ENCODE measurements at places on chromosomes 1 and 21. TPM values are rescaled to one million over a fixed set of nuclear protein-coding genes. Genes with fewer than 3 reads are reported as not detected.
A peak's percentile ranks its signal among the peaks of the same experiment; 100 is the strongest.

DNA sequence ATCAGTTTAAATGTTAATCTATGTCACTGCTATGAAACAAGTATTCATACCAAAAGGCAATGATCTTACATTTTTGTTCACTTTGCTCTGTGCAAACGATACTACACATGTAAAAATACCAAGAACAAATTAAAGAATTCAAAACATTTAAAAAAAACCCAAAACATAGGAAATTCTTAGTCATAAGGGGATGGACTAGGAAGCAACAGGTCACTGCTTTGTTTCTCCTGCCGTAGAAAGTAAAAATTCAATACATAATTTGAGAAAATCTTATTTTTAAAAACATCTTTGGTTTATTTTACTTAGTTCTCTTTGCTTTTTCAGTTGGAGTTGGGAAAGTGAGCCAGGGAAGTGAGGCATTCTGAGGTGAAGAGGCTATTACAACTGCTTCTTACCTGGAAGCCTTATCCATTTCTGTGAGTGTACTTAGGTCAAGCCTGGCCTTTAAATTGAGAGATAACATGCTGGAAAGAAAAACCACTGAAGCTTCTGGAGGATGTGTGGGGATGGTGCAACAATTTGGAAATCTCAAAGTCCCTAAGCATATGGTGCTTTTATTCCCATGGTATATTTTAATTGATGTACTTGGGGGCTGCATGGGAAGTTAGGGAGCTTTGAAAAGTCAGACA, 183.5 kb downstream of the CDC42BPA start:
- H3K27ac ChIP-seq = no peak overlapping the region
- H3K27me3 ChIP-seq = peaks cover 6% of the 10 kb centered on the region
- no peaks in the 10 kb centered on the region for H3K36me3 ChIP-seq
- no peak for DNase-seq
- no peak overlapping the region for H3K4me3 ChIP-seq

ATP5IF1 gene
- 180 TPM for total RNA-seq

DNA sequence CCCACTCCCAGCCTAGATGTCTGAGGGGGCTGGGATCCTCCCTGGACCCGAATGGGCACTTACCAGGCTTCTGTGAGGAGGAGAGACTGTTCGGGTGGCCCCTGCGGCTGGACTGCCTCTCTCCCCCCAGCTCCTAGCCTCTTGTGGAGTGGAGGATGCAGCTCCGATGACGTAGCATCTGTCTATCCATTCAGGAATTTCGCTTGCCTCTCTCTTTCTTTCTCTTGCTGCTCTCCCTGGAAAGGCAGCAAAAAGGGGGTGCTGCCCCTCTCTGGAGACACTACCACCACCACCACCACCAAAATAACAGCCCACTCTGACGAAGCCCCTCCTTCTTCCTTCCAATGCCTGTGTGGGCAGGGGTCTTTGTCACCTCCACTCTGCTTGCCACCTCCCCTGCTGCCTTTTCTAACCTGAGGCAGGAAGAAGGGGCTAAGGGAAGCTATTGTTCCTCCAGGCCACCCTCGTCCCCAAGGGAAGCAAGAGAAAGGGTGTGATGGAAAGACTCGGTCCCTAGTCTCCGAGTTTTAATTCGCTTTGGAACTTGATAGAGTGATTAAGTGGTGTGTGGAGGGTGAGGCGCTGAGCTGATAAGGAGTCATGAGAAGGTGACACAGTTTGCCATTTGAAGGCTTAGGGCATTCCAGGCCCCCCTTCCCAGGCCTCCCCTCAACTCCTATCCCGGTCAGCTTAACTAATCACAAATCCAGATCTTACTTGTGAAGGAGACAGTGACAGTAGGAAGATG, 60.5 kb downstream of the RHBG start:
- H3K36me3 ChIP-seq = no peaks in the 10 kb centered on the region
- peaks cover 98% of the 10 kb centered on the region for H3K27me3 ChIP-seq
- H3K4me1 ChIP-seq = peaks cover 28% of the 10 kb centered on the region

- peaks cover 10% of the 10 kb centered on the region for H3K4me1 ChIP-seq
- H3K27ac ChIP-seq = no peak overlapping the region
- peaks cover 3% of the 10 kb centered on the region for H3K27me3 ChIP-seq
- no peaks in the 10 kb centered on the region for H3K36me3 ChIP-seq
Measured at GRCh38 chr1:229029879-229030235, 241.1 kb upstream of the RAB4A start.

GRCh38 chr1:169465281-169465680, 20.5 kb downstream of the SLC19A2 start:
- peaks cover 8% of the 10 kb centered on the region for H3K27me3 ChIP-seq
- H3K27ac ChIP-seq = no peak overlapping the region
- DNase-seq = no peak
- H3K36me3 ChIP-seq = peaks cover 4% of the 10 kb centered on the region

WNT2B gene
- not detected for total RNA-seq

- peaks cover 8% of the 10 kb centered on the region for H3K4me1 ChIP-seq
- DNase-seq = no peak
- no peak overlapping the region for H3K27ac ChIP-seq
- H3K36me3 ChIP-seq = no peaks in the 10 kb centered on the region
- no peaks in the 10 kb centered on the region for H3K27me3 ChIP-seq
Measured at GRCh38 chr1:173573596-173573995, 29.3 kb downstream of the SLC9C2 start.

DNA sequence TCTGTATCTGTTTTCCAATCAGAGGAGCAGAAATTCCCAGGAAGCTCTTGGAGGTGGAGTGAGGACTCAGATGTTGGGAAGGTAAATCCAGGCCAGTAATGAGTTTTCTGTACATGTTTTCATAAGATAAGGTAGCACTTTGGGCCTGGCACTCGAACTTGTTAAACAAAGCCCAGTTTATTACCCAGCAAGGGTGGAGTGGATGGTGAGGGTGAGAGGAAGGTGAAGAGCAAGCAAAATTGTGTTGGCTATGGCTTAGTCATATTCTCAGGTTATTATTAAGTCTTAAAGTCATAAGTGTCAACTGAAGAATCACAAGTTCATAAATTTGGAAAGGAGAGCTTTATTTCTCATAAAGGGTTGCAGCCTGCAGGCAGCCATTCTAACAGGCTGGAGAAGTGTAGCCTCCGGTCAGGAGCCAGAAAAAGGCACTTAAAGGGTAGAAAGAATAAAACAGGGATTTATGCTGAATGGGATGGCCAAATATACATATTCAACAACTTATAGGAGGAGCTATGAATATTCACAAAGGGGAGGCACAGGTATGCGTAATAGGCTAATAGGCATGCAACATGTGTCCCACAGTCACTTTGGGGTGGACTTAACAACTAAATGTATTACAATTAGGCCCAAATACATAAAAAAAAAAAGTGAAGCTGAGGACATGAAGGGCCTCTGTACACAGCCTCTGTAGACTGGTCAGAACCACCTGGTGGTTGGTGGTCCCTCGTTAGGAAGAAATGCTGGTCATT, 523.9 kb downstream of the LMO4 start:
- H3K4me3 ChIP-seq = no peak overlapping the region
- H3K36me3 ChIP-seq = no peaks in the 10 kb centered on the region
- H3K27me3 ChIP-seq = peaks cover 4% of the 10 kb centered on the region
- no peak for DNase-seq
- H3K27ac ChIP-seq = no peak overlapping the region

GRCh38 chr21:42833439-42833815, 45.9 kb downstream of the WDR4 start:
- peaks cover 36% of the 10 kb centered on the region for H3K4me1 ChIP-seq
- DNase-seq = peak; percentile 63

CRNN gene
- total RNA-seq = not detected

DNA sequence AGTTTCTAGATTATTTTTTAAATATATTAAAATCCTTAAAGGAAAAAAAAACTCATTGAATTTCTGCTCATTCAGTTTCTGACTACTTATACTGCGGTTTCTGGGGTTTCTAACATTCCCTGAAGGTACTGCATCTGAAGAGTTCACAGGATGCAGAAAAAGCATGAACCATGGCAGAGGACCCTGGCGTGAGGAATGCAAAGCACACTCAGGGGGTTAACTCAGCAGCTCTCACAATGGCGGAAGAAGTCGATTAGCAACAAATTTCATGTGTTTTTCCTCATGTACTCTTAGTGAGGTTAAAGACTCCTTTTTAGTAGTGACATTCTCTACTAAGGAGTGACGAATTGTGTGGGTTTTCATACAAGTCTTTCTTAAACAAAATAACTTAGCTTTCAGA, 975.6 kb downstream of the NCAM2 start:
- no peak for DNase-seq
- no peak overlapping the region for H3K27ac ChIP-seq
- H3K36me3 ChIP-seq = no peaks in the 10 kb centered on the region
- no peaks in the 10 kb centered on the region for H3K4me1 ChIP-seq
- H3K4me3 ChIP-seq = no peak overlapping the region
- no peaks in the 10 kb centered on the region for H3K27me3 ChIP-seq

GRCh38 chr21:38468989-38469388, 29.3 kb downstream of the ERG start:
- no peak for DNase-seq
- H3K4me1 ChIP-seq = no peaks in the 10 kb centered on the region
- no peaks in the 10 kb centered on the region for H3K36me3 ChIP-seq
- no peak overlapping the region for H3K27ac ChIP-seq
- peaks cover 32% of the 10 kb centered on the region for H3K27me3 ChIP-seq

PTCH2 gene
- 1.4 TPM for total RNA-seq

- peaks cover 11% of the 10 kb centered on the region for H3K27me3 ChIP-seq
- H3K27ac ChIP-seq = no peak overlapping the region
- no peaks in the 10 kb centered on the region for H3K4me1 ChIP-seq
- H3K4me3 ChIP-seq = no peak overlapping the region
- no peaks in the 10 kb centered on the region for H3K36me3 ChIP-seq
Measured at GRCh38 chr1:233443040-233443760, 115.7 kb downstream of the MAP3K21 start.
